Hematopoietic multipotent progenitor cell treated with erythropoietin and hydrocortisone succinate and interleukin-3 and kit ligand, for 4 days (in vitro differentiated cells): ENCODE measurements at places on chromosomes 6 and 20.

GRCh38 chr6:144265390-144265789 lies 19.7 kb upstream of the UTRN start:
- DNase-seq = no peak

DNA sequence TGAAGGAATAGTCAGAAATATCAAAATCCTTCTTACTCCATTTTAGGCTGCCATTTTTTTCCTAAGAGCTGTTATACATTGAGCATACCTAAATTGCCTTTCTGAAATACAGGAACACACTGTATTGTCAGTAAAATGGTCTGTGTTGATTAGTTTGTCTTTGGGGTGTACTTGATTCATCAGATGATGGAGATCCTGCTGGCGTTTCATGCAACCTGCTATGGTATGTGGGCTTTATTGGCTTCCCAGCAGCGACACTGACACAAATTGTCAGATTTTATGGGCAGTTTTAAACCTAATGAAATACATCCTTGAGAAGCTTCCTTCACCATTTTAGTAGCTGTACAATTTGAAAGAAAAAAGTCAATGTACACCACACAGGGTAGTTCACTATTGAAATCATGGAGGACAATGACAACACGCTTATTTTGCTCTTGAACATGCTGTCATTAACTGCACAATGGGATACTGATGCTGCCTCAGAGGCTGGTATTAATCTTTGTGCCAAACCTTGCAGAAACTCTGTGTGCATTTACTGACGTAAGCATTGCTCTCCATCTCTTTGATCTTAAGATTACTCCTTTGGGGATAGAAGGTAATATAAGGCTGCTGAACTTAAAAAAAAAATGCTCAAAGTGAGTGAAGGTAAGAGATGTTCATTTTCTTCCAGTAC lies 124.9 kb downstream of the LAMA2 start:
- DNase-seq = no peak

- DNase-seq = no peak
Observed at GRCh38 chr6:85193339-85193738, 256.5 kb upstream of the NT5E start.

DNA sequence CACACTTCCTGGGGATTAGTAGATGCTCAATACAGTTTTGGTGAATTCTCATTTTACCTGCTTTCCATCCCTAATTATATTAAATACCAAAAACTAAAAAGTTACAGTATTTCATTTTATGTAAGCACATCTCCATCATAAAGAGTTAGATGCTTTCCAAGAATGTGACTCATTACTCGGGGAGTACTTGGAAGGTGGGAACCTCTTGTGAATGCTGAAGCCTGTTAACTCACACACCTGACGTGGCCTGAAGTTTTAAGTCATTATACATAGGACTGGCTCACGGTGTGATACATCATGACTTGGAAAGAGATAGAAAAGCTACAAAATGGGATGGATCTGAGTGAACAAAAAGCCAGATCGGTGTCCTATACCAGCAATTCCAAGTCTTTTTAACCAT lies 2.2 kb upstream of the OSER1 start:
- no peak for DNase-seq

DNA sequence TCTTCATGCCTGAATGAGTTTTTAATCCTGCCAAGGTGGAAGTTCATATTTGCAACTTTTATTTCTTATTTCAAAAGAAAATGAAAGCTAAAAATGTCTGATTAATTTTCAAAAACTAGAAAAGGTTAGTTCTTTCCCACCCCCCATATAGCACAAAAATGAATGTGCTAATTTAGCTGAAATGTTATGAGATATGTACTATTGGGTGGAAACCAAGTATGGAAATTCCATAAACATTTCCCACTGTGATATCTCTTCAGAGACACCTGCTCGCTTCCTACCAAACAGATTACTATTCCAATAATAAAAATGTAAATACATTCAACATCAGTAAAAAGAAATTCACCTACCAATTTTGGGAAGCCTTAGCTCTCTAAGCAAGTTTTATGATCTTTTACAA lies 678.6 kb upstream of the ID4 start:
- no peak for DNase-seq

- peak; percentile 74 for DNase-seq
Observed at GRCh38 chr20:49989234-49990065, 6.7 kb downstream of the SNAI1 start.

DNA sequence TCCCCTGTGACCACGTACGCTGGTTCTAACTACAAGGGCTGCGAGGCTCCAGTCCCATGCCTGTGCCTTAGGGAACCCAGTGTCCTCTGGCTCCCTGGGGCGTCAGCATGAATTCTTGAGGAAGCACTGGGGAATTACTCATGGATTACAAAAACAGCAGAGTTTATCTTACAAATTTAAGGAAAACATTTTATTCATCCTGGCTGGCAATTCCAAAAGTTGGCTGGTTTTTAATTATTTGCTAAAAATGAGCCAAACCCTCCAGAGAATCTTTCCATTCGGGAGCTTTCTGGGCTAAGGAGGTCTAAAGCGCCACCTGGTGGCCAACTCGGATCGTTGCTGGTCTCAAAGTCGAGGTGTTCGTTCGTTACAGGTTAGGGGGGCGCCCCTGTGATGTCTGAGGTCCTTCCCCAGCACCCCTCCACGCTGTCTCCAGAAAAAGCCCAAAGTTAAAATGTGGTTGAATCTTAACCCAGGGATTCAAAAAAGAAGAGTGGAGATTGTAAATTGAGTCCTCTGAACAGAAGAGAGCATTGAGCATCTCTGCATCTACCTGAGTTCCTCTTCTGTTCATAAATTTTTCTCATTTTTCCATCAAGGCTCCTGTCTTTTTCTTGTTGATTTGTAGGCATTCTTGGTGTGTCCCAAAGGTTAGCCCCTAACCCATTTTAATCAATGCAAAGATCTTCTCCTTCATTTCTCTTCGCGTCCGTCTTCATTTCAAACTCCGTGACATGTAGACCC lies 99.4 kb downstream of the BFSP1 start:
- DNase-seq = peak; percentile 71

DNA sequence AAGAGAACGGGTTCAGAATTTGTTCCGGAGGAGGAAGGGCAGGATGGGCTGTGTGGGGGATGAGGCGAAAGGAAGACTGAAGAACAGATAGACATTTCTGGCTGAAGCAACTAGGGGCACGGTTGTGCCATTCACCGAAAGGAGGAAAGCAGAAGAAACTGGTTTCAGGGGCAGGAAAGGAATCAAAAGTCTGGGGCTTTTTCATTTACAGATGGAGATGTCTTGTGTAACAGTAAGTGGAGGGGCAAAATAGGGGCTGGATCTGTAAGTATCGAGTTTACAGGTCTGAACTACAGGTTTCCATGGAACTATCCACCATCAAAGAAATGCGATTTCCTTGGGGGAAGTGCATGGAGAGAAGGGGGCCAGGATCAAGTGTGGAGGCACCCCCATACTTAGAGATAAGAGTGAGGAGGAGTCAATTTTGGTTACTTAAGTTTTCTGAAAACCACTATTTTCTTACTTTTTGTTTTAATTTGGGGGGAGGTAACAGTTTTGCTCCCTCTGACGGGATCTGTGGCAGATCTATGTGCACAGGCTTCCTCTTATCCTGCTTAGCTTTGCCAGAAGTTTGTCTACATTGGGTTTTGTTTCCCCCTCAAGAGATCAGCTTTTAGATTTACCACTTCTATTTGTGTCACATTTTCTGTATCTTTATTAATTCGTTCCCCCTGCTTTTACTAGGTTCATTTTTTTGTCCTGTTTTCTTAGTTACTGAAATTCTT lies 120.1 kb downstream of the SLC23A2 start:
- peak; percentile 61 for DNase-seq

GRCh38 chr6:101668496-101669030 lies 275.1 kb downstream of the GRIK2 start:
- DNase-seq = no peak

- no peak for DNase-seq
Observed at GRCh38 chr20:719068-719467, 43.5 kb upstream of the SCRT2 start.

- peak; percentile 1 for DNase-seq
Observed at GRCh38 chr6:55449225-55449624, 122.0 kb downstream of the GFRAL start.

GRCh38 chr6:75524322-75524972 lies 30.8 kb upstream of the FILIP1 start:
- DNase-seq = no peak

GRCh38 chr6:35590622-35591066 lies 77.9 kb upstream of the TULP1 start:
- DNase-seq = no peak

DNA sequence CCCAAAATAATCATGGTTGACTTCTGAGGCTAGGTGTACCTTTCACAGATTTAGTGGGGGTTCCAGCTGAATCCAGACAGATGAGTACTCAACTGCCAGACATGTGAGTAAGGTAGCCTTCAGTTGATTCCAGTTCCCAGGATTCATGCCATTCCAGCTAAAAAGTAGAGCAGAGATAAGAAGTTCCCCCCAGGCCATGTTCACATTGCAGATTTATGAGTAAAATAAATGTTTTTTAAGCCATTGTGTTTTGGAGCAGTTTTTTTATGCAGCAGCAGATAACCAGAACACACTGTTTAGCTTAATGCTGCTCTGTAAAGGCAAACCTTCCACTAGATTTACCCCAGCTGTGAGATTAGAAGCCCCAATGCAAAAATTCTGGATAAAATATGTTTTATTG lies 245.0 kb downstream of the RFPL4B start:
- DNase-seq = no peak

DNA sequence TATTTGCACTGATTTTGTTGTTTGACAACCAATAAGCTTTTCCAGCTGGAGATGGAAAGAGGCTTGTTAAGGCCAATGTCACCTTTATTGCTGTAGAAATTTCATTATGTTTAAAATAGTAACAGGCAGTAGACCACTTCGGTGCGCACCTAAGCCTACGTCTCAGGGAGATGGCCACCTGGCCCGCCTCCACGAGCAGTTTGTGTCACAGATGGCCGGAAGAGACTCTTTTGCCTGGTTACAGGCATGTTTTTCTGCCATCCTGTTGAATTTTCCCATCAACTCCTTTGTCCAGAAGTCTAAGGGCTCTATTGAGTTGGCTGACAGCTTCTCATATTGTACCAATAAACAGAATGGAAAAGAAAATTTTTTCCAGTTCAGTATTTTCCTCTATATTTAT lies 51.0 kb downstream of the SLC9A8 start:
- no peak for DNase-seq
